Body of pancreas (tissue), 4 donors: ENCODE measurements at places on chromosomes 6 and 20. TPM values are rescaled to one million over a fixed set of nuclear protein-coding genes. Genes with fewer than 3 reads are reported as not detected.

GRCh38 chr6:47278545-47278944 lies 31.2 kb downstream of the TNFRSF21 start:
- no peaks in the 10 kb centered on the region for H3K4me1 ChIP-seq
- H3K27me3 ChIP-seq, result no peaks in the 10 kb centered on the region
- H3K36me3 ChIP-seq, result no peaks in the 10 kb centered on the region

- H3K27ac ChIP-seq, result no peak overlapping the region
- peaks cover 30% of the 10 kb centered on the region for H3K27me3 ChIP-seq
These were observed 38.7 kb downstream of the NCR2 start for GRCh38 chr6:41373919-41374617.

GRCh38 chr6:34027445-34027936 lies 118.4 kb downstream of the GRM4 start:
- H3K27ac ChIP-seq, result no peak overlapping the region
- no peaks in the 10 kb centered on the region for H3K27me3 ChIP-seq
- H3K4me3 ChIP-seq, result no peak overlapping the region
- no peaks in the 10 kb centered on the region for H3K4me1 ChIP-seq
- DNase-seq, result peak; percentile 34

Gene TMEM14C
- 61.0 TPM for total RNA-seq

Gene SAMD5
- total RNA-seq, result 0.26 TPM

Gene TFAP2A
- total RNA-seq, result not detected
